ENCODE measurements at places on chromosomes 7 and 10.

DNA sequence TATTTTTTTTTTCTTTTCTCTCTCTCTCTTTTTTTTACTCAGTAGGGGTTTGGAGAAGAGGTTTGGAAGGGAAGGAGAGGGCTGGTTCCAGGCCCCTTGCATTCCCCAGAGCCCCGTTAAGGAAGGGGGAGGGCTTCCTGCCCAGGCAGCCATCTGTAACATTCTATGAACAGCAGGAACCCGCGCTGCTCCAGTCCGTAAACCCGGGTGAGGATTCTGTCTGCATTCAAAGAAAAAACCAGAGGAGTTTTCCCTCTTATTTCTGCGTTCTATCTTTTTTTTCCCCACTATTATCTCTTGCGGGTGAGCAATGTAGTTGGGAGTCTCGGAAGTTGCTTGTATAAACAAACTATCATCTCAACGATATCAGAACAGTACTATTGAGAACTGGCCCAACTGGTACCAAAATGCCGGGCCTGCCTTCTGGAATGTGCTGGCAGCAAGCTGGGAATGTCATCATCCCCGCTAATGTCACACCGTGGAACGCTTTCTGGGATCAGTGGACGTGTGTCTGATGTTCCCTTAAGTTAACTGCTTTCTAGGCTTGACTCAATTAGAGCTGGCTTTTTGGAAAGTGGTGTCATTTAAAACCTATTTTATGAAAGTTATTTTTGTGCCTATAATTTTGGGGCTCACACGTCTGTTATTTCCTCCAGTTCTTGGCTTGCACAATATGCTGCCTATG lies 153.1 kb upstream of the MEOX2 start:
- no peak for DNase-seq

DNA sequence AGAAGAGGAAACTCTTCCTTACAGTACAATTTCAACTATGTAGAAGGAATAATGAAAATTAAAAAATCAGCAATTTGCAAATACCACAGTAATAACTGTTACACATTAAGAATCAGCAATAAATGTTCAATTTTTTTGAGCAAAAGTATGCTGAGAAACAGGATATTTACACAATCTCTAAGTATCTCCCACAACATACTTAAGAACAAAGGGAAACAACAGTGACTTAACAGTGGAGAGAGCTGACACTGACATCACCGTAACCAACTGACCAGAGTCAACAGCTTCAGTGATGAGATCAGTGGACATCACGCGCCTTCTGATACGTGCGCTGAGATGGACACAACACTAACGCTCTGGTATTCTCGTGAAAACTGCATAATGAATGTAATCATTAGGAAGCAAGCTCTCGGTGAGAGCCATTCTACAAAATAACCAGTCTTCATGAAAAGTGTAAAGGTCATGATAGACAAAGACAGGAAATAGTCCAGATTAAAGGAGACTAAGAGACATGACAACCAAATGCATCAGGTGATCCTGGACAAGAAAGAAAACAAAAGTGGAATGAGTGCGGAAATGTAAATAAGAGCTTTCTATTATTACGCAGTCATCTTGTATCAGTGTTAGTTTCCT lies 82.6 kb downstream of the PIP4K2A start:
- DNase-seq = peak; percentile 61

GRCh38 chr10:132044803-132045202 lies 20.9 kb upstream of the JAKMIP3 start:
- DNase-seq = no peak

DNA sequence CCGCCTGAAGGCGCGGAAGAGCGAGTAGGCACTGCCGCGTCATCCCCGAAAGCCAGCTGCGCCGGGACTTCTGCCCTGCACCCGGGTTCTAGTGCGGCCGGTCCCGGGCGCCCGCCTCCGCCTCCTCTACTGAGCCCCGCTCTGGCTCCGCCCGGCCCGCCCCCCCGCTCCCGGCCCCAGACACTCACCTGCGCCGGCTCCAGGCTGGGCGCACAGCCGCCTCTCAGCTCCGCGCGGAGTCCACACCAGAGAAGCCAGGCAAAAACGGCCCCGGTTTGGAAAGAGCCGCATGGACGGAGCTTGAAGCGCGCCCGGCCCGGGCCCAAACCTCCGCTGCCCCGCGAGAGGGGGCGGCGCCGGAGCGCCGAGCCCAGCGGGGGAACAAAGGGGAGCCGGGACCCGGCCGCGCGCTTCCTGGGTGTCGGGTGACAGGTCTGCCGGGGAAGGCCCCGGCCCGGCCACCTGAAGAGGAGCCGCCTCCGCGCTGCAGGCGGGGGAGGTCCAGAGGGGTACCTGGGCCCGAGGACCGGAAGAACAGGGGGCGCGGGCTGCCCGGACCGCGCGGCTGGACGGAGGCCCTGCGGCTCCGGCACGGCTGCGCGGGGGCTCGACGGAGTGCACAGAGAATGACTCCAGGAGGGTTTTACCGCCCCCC lies 168.2 kb downstream of the NRF1 start:
- DNase-seq = peak; percentile 20

DNA sequence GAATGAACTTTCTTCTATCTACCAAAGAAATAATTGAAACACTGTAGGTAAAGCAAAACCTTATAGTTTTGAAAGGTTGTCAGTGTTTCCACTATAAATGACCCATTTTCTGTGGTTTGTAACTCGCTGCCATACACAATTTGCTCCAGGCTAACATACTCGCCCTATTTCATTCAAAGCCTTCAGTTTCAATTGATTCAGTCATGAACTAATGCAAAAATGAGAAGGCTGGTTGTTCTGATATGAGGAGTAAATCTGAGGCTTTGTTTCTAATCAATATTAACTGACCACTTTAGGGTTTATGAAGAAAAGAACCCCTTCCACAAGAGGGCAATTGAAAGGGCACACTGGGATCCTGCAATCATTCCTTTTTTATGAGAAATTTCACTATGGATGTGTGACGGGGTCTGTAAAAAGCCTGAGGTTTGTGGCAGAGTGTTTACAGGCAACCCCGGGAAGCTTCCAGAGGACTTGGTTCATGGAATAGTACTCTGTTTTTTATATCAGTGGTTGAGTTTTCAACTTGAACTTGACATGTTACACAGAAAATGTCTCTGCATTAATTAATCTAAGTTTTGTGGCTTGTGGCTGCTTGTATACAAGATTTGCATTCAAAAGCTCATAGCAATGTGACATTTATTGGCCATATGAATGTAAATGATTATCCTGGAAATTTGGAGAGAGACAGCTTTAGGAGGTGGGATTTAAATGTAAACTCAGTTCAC lies 133.2 kb downstream of the NRP1 start:
- DNase-seq = no peak

DNA sequence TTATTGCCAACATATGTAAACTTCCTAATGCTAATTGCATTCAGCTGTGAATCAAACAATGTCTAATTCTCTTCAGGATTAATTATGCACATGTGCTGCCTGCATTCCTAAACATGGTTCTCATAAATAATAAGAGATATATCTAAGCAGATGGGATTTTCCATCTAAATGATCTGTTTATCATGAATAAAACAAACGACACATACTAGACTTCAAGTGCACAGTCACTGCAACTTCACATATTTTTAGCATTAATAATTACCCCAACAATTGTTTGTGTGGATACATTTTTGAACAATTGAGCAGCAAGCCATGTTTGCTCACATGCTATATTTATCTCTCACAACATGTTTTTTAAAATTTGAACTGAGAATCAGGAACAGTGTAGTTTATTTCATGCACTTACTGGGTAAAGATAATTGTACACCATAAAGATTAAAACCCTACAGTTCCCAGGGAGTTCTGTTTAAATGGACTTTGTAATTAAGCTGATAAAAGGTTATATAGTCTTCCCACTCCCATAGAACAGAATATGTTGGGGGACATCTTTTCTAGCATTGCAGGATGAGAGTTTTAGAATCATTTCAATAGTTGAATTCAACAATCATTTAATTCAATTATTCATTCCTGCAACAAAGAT lies 378.5 kb downstream of the MDFIC start:
- no peak for DNase-seq

GRCh38 chr7:43764807-43765491 lies 6.5 kb downstream of the BLVRA start:
- peak; percentile 55 for DNase-seq

- DNase-seq = no peak
Observed at GRCh38 chr7:100211342-100211780, 8.4 kb upstream of the PVRIG start.
